Gastroesophageal sphincter (tissue), 4 donors: ENCODE measurements at places on chromosomes 1 and 21.

DNA sequence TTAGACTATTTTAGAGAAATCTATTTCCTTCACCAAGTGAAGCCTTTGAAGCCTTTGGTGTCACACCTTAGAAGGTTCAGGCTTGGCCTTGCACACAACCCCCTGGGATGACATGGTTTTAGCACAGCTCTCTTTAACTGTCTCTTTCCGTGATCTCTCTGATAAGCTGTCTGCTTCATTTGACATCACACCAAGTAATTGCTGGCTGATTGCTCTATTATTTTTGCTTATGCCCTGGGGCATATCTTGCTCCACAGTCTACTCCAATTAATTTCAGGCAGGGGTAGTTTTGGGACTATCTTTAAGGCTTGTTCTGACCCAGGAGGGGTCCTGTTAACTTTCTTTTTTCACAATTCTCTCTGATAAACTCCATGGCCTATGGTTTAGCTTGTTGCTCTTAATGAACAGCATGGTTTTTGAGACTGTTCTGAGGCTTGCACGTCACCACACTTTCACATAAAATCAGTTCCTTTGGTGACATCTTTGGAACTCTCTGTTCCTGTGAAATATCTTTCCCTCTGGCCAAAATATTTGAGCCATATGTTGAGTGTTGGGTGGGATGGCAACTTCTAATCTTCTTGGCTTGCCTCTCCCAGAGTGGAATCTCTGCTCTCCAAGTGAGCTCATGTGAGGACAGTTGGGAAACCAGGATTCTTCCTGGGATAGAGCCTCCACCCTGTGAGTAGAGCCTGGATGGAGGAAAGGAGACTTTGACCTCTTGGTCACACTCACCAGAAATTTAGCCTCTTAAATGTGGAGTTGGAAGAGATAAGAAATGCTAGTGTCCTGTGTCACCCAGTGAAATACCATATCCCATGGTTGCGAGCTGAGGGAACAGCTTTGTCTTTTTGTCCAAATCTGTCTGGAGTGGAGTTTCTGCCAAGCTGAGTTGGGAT, 63.6 kb downstream of the MAP3K21 start:
- H3K4me3 ChIP-seq = no peak overlapping the region
- peaks cover 25% of the 10 kb centered on the region for H3K27me3 ChIP-seq
- no peak overlapping the region for H3K27ac ChIP-seq
- ATAC-seq = no peak

GRCh38 chr1:218297867-218298266, 12.8 kb downstream of the RRP15 start:
- ATAC-seq = no peak
- H3K27me3 ChIP-seq = no peaks in the 10 kb centered on the region
- no peak overlapping the region for H3K4me3 ChIP-seq
- H3K4me1 ChIP-seq = no peaks in the 10 kb centered on the region
- H3K36me3 ChIP-seq = peaks cover 13% of the 10 kb centered on the region

- no peak for ATAC-seq
- H3K36me3 ChIP-seq = no peaks in the 10 kb centered on the region
- H3K27ac ChIP-seq = no peak overlapping the region
These were observed 369.1 kb downstream of the SIPA1L2 start for GRCh38 chr1:232260861-232261260.

DNA sequence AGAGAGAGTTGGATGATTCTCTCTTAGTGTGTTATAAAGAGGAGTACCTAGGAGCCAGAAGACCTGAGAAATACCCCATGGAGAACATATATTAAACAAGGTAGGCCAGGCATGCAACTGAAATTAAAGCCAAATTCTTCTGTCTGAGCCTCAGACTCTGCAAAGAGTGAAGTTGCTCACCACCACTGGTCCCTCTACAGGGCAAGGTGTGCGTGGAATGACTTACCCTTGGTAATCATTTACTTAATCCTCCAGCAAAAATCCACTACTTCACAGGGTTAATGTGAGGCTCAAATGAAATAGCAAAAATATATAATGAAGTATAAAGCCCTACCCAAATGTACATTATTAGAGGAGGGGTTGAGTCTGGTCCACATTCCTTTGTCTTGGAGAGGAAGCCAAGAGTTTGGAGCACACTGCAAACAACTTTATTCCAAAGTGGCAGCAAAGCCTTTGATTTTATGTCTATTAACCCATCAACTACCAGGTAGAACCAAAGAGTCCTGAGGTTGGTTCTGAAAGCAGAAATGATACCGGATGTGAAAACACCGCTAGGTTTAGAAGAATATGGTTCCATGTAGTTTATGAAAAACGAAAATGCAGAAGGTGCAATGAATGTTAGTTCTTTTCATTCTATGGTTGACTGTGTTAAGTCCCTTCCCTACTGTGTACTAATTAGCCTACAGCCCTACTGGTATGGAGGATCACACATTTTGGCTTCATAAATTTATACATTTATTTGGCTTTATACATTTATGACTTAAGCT, 8.5 kb downstream of the SSR2 start:
- no peaks in the 10 kb centered on the region for H3K4me1 ChIP-seq
- no peak for ATAC-seq
- H3K27ac ChIP-seq = no peak overlapping the region
- H3K36me3 ChIP-seq = no peaks in the 10 kb centered on the region

DNA sequence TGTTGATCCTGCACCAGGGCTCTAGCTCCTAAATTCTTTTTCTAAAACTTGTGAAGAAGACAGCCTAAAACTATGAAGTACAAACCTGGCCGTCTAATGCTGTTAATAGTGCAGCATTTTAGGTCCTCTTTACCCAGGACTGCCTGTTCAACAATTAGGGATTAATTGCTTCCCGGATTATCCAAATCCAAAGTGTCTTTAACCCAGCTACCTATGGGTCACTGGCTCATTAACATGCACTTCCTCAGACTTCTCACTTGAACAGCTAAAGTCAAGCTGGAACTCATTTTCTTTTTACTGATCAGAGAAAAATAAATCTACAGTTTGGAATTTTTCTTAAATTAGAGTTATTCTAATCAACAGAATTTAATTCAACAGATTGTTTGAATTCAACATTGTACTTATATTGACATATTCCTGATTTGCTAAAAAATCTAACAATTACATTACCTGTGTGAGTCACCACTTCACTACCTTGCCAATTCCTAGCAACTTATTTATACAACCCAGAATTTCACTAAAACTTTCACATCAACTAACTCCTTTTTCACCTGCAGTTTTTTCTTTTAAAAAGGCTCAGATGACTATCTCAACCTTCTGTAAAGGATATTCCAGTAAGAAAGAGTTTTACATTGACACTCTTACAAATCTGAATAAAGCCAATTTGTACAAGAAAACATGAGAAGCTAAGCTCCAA, 3.3 kb downstream of the HNRNPU start:
- peaks cover 4% of the 10 kb centered on the region for H3K4me1 ChIP-seq
- peaks cover 50% of the 10 kb centered on the region for H3K36me3 ChIP-seq
- no peaks in the 10 kb centered on the region for H3K27me3 ChIP-seq
- peak overlapping the region; percentile 100 for H3K27ac ChIP-seq
- no peak for ATAC-seq

DNA sequence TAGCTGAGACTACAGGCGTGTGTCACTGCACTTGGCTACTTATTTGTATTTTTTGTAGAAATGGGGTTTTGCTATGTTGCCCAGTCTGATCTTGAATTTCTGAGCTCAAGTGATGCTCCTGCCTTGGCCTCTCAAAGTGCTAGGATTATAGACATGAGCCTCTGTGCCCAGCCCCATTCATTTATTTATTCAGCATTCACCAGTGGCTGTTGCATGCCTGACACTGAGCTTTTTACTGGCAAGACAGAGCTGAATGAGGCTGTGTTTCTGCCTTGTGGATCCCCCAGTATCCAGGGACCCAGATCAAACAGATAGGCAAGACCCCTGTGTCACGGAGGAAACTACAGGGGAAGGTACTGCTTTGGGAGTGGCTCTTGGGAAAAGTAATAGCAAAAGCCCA, 109.4 kb downstream of the DISC1 start:
- ATAC-seq = no peak
- H3K27ac ChIP-seq = no peak overlapping the region
- H3K4me3 ChIP-seq = no peak overlapping the region
- no peaks in the 10 kb centered on the region for H3K36me3 ChIP-seq

- no peak overlapping the region for H3K4me3 ChIP-seq
- H3K27ac ChIP-seq = no peak overlapping the region
- H3K36me3 ChIP-seq = no peaks in the 10 kb centered on the region
- no peak for ATAC-seq
- H3K4me1 ChIP-seq = no peaks in the 10 kb centered on the region
These were observed 67.5 kb upstream of the CLDN14 start for GRCh38 chr21:36547464-36547863.

- H3K4me3 ChIP-seq = no peak overlapping the region
- peaks cover 94% of the 10 kb centered on the region for H3K4me1 ChIP-seq
- H3K27me3 ChIP-seq = no peaks in the 10 kb centered on the region
- peak overlapping the region; percentile 71 for H3K27ac ChIP-seq
- ATAC-seq = peak; percentile 77
These were observed 17.4 kb downstream of the CNST start for GRCh38 chr1:246583448-246584185.

DNA sequence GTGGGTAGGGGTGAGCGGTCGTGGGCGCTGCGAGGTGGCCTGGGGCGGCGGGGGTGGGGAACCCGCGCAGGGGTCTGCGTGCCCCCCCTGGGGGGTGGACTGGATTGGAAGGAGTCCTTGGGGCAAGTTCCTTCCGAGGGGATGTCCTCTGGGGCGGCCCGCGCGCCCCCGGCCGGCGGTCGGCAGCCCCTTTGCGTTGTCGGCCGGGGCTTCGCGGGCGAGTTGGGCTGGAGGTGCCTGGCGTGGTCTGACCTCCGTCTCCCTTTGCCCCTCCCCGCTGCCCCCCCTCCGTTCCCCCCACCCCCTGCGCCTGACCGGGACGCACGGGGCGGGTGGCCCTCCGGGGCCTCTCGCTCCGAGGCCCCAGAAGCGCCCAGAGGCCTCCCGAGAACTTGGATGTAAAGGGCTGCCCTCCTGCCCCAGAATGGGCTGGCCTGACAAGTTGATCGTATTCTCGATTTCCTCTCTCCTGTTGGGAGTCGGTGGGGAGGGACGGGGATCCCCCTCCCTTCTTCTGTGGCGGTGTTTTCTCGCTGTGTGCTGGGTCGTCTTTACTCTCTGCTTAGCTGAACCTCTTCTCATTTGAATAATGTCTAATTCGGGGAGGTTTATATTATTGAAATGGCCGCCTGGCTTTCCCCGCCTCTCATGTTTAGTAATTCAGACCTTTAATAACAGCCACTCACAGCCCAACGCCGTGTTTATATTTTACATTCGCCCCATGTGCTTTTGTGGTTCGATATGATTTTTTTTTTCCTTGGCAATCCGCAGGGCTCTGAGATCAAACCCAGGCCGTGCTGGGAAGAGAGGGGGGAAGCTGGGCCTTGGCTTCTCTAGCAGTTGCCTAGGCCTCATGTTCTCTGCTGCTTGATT, 1.3 kb downstream of the POU2F1 start:
- H3K36me3 ChIP-seq = no peaks in the 10 kb centered on the region
- peak overlapping the region; percentile 71 for H3K4me3 ChIP-seq

GRCh38 chr1:21590126-21590880, 78.9 kb downstream of the RAP1GAP start:
- H3K4me1 ChIP-seq = no peaks in the 10 kb centered on the region
- H3K36me3 ChIP-seq = no peaks in the 10 kb centered on the region
- no peak for ATAC-seq
- H3K4me3 ChIP-seq = no peak overlapping the region

DNA sequence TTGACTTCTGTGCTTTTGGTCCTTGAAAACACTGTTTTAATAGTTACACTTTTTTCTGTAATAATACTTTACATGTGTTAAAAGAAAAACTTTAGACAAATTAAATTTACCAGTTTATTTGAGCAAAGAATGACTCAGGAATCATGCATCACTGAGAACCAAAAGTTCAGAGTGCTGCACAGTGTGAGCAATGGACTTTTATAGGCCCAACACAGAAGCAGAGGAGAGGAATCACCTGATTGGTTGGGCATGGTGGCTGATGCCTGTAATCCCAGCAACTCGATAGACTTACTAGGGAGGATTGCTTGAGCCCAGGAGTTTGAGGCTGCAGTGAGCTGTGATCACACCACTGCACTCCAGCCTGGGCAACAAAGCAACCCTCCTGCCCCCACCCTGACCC, 29.3 kb downstream of the ZNF648 start:
- no peaks in the 10 kb centered on the region for H3K27me3 ChIP-seq
- no peak overlapping the region for H3K27ac ChIP-seq
- H3K4me3 ChIP-seq = no peak overlapping the region
- H3K4me1 ChIP-seq = peaks cover 16% of the 10 kb centered on the region
- H3K36me3 ChIP-seq = no peaks in the 10 kb centered on the region

- no peaks in the 10 kb centered on the region for H3K36me3 ChIP-seq
- no peak overlapping the region for H3K4me3 ChIP-seq
- no peaks in the 10 kb centered on the region for H3K27me3 ChIP-seq
- no peak overlapping the region for H3K27ac ChIP-seq
- ATAC-seq = no peak
- H3K4me1 ChIP-seq = no peaks in the 10 kb centered on the region
These were observed 104.7 kb downstream of the JAK1 start for GRCh38 chr1:64861611-64862010.

GRCh38 chr1:97743129-97743528, 177.7 kb downstream of the DPYD start:
- no peak overlapping the region for H3K4me3 ChIP-seq
- no peaks in the 10 kb centered on the region for H3K27me3 ChIP-seq
- no peak overlapping the region for H3K27ac ChIP-seq
- no peak for ATAC-seq

DNA sequence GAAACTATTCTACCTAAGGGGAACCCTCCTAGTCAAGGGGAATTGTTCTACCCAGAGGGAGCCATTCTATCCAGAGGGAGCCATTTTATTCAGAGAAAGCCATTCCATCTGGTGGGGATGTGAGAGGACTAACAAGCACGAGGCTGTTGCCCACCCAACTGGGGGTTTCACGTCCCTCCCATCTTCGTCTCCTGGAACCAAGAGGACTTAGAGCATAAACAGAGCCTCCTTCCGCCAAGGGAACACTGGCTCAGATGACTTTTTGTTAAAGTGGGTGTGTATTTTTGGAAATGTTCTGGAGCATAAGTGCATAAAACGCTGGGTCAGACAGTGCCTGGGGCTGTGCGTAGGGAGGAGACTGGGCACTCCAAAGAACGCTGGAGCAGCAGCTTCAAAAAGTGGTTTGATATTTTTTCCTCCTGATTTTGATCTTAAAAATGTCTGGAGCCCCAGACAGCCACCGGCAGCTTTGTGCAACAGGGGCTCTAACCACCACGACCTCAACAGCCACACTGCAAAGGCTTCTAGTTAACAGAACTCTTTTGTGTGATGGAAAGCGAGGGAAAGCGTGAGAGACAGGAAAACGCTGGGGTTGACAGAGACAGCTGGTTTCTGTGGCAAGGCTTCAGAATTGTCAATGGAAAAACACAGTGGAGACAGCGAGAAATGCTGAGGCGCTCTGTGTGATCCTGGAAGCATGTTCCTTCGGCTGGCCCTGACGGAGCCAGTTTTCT, 363.6 kb upstream of the CAMK1G start:
- no peaks in the 10 kb centered on the region for H3K4me1 ChIP-seq
- peaks cover 21% of the 10 kb centered on the region for H3K27me3 ChIP-seq
- ATAC-seq = no peak
- H3K4me3 ChIP-seq = no peak overlapping the region

DNA sequence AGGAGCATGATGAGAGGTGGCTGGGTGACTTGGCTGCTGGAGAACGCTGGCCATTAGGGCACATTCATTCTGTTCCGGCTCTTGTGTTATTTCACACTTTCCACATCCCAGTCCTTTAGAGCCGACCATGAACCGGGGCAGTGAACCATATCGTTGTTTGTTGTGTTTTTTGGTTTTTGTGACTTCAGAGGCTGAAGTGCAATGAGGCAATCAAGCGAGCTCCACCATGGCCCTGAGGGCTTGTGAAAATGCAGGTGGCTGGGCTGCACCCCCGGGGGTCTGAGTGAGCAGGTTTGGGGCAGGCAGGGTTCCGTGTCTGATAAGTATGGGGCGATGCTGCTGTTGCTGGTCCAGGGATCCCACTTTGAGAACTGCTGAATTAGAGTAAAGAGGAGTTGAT, 23.7 kb downstream of the ABCG1 start:
- no peak overlapping the region for H3K27ac ChIP-seq
- no peak overlapping the region for H3K4me3 ChIP-seq
- no peaks in the 10 kb centered on the region for H3K36me3 ChIP-seq
- H3K4me1 ChIP-seq = no peaks in the 10 kb centered on the region
